Pons (tissue), 1 donor: ENCODE measurements at places on chromosomes 4 and X.

GRCh38 chr4:121146530-121146929 lies 17.6 kb downstream of the TNIP3 start:
- no peak for DNase-seq

GRCh38 chr4:26807330-26807729 lies 53.3 kb upstream of the STIM2 start:
- DNase-seq, result no peak

- no peak for DNase-seq
Observed at GRCh38 chr4:162140051-162140683, 23.6 kb downstream of the FSTL5 start.

GRCh38 chr4:94559351-94559806 lies 107.6 kb downstream of the PDLIM5 start:
- no peak for DNase-seq

GRCh38 chr4:119136546-119136945 lies 914 bp downstream of the MYOZ2 start:
- peak; percentile 57 for DNase-seq

GRCh38 chrX:1075741-1076140 lies 136.7 kb downstream of the CRLF2 start:
- no peak for DNase-seq

- DNase-seq, result no peak
Observed at GRCh38 chrX:124530803-124531202, 184.4 kb downstream of the SH2D1A start.

- DNase-seq, result no peak
Observed at GRCh38 chr4:138573246-138573645, 331.1 kb upstream of the SLC7A11 start.

DNA sequence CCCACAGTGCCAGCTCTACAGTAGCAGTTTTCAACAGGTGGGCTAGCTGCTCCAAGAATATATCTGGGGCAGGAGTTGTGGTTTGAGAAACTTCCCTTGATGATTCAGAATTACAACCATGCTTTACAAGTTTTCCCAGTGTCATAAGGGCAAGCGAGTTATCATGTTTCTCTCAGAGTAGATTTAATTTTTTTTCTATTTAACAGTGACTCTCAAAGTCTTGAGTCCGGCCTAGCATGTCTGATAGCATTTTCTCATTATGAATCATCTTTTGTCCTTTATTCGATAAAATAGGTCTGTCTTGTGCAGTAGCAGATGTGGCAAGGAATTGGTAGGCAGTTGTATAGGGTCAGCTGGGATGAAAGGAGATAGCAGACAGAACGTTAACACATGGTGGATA lies 62.2 kb upstream of the SPANXD start:
- no peak for DNase-seq

GRCh38 chr4:38160487-38161207 lies 200.4 kb downstream of the PTTG2 start:
- DNase-seq, result no peak

- DNase-seq, result no peak
Observed at GRCh38 chr4:24730256-24731001, 64.9 kb upstream of the SOD3 start.

GRCh38 chr4:48153791-48154550 lies 19.9 kb upstream of the TXK start:
- DNase-seq, result no peak
